ENCODE measurements at places on chromosomes 2 and 18.

DNA sequence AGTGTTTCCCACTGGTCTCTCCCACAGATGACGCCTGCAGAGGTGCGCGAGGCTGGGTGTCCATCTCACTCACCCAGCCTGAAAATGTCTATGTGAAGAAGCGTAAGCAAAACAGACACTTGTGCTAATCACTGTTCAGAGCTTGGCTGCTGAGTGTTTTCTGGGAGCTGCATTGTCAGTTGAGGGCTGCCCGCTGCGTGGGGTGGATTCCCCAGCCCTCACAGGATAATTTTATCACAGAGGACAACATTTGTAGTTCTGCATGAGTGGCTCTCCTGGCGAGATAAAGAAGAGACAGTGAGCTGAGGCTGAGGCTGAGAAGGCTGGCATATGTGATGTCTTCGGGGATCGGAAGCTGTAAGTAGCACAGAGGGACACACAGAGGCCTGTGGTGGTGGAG is 16.2 kb upstream of the CAPN13 start:
- no peak for DNase-seq

DNA sequence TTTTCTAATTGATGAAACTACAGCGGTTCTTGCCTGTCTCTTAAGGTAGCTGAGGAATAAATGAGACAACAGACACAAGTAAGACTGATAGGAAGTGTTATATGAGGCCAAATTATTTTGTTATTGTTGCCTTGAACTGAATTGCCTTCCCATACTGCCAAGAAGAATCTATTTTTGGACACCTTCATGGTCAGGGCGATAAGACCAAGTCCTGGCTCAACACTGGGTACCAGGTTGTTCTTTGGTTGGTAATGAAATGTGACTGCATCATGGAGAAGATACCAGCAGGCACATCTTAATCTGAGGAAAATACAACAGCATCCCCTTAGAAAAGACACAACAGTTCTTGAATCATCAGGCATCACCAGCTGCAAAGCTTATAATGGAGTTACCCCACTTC is 23.7 kb downstream of the MSGN1 start:
- no peak for DNase-seq

GRCh38 chr2:73370348-73370747 is 15.3 kb upstream of the ALMS1 start:
- no peak for DNase-seq

GRCh38 chr2:197296835-197297234 is 13.7 kb downstream of the ANKRD44 start:
- no peak for DNase-seq

GRCh38 chr18:41396211-41396610 is 558.8 kb upstream of the PIK3C3 start:
- no peak for DNase-seq

DNA sequence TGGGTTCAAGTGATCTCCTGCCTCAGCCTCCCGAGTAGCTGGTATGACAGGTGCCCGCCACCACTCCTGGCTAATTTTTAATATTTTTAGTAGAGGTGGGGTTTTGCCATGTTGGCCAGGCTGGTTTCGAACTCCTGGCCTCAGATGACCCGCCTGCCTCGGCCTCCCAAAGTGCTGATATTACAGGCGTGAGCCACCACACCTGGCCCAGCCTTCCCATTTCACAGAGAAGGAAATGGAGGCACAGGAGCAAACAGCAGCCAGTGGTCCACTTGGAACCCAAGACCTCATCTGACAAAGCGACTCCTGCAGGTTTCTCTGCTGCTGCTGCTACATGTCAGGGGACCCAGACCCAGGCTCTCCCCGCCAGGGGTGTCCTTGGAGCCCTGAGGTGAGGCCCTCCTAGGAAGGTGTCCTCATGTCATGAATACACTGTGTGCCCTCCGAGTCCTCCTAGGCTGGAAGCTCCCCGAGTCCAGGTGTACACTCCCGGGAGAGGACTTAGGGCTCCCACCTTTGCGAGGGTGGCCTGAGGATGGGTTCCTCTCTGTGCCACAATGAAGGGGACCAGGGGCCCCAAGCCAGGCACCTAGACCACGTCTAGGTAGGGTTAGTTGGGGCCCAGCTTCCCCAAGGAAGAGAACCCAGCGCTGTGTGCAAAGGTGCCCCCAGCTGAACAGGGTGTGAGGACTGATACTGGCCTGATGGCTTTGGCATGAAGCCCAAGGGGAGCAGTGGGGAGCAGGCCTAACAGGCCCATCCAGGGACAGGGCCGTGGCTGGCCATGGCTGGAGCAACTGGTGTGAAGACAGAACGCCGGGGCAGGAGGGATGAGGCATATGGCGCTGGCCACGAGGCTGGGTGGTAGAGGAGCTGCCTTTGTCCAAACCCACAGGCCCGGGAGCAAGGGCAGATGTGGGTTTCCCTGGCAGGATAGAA is 56.1 kb downstream of the HS6ST1 start:
- DNase-seq, result no peak
